ENCODE measurements at places on chromosomes 7 and 10.

DNA sequence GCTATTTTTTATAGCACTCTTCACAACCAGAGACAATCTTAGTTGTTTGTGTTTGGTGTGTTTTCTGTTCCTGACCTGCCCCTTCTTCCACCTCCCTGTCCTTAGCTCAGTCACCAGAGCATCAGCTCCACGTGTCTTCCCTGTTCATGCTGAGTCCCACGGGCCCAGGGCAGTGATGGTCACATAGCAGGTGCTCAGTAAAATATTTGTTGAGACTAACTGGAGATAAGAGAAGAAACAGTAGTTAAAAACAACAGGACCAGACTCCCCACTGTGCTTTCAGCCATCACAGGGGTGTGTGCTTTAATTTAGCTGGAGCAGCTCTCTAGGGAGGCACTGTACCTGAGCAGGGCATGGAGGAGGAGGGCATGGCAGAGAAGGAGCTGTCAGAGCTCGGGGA lies 307.3 kb upstream of the ZNF32 start:
- DNase-seq: no peak

- no peak for DNase-seq
Observed at GRCh38 chr7:33039903-33040292, 22.7 kb downstream of the NT5C3A start.

GRCh38 chr10:79188154-79188965 lies 119.6 kb downstream of the ZMIZ1 start:
- no peak for DNase-seq

GRCh38 chr7:70608229-70608628 lies 523.7 kb upstream of the GALNT17 start:
- no peak for DNase-seq

DNA sequence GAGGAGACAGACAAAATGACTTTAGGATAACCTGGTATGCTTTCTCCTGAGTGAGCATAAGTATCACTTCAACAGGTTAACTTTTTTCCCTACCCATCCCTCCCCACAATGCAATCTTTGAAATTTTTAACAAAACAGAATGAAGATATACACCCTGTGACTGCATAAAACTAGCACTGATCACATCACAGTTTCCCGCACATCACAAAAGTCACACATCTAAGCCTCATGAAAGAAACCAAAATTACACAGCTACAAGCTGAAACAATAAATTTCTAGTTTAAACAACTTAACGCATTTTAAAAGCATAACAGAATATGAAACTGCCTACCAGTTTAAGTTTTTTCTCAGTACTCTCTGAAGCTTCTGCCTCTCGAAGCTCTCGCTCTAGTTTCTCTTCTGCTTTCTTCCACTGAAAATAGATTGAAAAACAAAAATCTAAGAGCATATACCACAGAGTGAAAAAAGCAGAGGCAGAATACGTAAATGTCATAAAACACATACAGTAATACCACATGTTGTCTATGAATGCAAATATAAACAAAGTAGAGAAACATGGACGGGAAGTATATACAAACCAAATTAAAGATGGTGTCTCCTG lies 18.1 kb downstream of the NOC3L start:
- no peak for DNase-seq
